NCI-H1092 (cell line): ENCODE measurements at places on chromosomes 1 and 21.

GRCh38 chr1:241688940-241689368 lies 36.9 kb downstream of the WDR64 start:
- DNase-seq, result no peak

- DNase-seq, result no peak
Observed at GRCh38 chr1:243991650-243992049, 59.4 kb upstream of the ZBTB18 start.

DNA sequence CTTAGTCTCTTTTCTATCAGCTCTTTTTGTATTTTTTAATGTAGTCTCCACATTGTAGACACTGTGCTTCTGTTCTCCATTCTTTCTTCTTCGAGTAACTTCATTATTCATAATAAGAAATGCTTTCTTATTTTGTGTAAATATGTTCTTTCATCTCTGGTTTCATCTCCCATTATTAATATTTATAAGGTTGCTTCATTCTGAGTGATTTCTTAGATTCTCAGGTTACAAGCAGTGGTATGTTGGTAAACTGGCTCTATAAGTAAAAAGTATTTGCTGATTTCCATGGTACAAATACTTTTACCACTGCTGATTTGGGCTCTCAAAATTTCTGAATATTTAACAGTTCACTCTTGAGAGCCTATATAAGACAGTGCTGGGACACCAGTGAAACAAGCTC lies 81.3 kb downstream of the CDC14A start:
- no peak for DNase-seq

DNA sequence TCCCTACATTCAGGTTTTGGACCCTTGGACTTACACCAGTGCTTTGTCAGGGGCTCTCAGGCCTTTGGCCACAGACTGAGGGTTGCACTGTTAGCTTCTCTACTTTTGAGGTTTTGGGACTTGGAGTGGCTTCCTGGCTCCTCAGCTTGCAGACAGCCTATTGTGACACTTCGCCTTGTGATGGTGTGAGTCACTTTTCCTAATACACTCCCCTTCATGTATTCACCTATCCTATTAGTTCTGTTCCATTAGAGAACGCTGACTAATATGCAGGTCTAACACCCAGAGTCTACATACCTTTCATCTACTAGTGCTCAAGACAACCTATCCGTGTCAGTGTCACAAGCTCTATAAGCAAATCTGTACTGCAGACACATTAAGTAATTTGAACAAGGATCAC lies 605.3 kb downstream of the KCNT2 start:
- DNase-seq, result no peak
